ENCODE measurements at places on chromosomes 2 and 18.

- no peak for DNase-seq
Measured at GRCh38 chr2:156322051-156322685, 10.4 kb downstream of the NR4A2 start.

DNA sequence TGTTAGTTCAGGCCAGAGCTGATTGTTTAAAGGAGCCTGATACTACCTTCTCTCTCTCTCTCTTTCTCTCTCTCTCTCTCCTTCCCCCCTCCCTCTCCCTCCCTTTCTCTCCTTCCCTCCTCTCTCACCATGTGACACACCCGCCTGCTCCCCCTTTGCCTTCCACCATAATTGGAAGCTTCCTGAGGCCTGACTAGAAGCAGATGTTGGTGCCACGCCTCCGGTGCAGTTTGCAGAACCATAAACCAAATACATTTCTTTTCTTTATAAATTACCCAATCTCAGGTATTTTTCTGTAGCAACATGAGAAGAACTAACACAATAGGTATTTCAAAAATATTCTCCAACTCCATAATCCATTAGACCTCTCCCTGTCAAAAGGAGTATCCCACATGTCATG is 62.4 kb downstream of the ANKRD62 start:
- no peak for DNase-seq

GRCh38 chr2:55161295-55162210 is 70.5 kb downstream of the CLHC1 start:
- no peak for DNase-seq

DNA sequence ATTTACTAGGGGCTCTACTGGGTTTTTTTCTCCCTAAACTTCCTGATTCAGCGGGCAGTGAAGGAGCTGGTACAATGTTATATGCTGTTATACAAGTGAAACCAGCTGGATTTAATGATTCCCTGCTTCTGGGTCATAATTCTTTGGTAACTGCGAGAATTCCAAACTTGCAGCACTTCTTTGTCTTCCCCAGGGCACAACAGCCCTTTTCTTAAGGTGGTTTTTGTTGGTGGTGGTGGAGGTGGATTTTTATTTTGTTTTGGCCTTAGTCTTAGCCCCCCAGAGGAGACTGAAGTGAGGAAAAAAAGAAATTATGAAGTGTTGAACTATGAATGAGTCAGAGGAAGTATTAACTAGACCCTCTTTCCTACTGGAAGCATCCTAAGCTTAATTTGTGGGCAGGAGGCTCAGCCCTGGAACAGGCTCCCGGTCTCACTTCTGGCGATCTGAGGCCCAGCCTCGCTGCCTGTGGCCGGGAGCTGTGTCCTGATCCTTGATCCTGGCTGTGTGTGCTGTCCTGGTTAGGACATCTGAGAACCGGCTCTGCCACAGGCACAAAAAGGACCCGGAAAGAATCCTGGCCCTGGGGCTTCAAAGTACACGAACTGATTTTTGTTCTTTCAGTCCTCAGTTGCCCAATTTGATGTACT is 141.9 kb downstream of the LYPD6B start:
- peak; percentile 41 for DNase-seq

DNA sequence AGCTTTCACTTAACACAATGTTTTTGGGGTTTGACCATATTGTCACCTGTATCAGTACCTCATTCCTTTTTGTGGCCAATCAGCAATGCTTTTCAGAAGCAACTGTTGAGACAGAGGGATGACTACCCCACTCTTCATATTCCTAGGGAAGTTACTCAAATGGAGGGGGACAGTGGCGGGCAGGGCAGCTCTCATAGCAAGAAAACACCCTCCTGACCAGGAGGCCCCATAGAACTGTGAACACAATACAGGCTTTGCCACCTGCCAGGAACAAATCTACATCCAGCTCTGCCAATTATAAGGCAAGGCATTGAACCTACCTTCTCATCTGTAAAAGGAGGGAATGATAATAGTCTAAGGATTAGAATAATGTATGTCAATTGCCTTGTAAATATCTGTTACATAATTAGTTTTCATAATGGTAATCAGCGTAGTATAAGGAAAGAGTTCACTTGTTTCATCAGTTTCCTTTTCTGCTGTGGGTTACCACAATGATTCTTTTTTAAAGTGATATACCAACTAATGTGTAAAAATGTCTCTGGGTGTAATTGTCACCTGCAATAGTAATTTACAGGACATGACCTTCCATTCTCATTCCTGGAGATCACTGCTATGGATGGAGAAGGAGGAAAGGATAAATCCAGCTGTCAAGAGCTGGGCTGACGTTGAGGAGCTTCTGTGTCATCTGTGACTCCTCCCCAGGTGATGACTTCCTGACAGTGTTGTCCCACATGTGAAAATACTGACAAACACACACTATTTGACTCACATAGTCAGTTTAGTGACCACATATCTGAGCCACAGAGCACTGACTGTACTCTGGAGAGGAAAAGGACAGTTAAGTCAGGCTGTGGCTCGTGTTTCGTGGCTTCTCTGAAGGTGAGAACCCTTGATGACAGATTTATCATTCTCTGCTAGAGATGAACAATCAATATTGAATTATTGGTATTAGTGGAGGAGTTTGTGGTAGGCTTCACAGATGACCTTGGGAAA is 13.5 kb downstream of the ALPK2 start:
- peak; percentile 15 for DNase-seq

DNA sequence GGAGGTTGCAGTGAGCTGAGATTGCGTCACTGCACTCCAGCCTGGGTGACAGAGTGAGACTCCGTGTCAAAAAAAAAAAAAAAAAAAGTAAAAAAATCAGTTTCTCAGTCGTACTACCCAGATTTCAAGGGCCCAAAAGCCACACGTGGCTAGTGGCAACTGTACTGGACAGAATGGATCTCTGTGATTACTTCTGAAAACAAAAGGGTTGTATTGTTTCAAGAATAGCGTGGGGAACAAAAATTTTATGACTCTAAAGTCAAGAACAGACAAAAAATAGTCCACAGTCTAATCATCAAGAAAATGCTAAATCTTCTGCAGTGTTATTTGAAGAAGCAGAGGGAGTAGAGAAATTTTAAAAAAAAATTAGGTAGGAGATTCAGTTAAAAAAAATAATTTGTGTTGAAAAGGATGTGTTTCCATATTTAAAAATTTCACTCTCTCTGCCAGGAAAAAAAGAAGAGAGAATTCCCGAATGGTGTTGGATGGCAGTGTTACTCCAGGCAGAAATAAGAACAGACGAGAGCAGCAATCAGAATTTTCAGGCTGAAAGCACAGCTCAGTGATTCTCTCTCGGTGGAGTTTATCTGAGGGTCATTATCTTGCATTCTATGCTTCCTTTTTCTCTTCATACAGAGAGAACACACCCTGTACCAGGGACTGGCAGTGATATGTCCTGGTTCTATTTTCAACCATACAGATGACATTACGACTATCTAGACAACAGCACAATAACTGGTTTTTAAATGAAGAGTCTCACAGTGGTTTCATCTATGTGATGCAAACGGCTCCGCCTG is 61.8 kb downstream of the CABYR start:
- no peak for DNase-seq

- peak; percentile 6 for DNase-seq
Measured at GRCh38 chr2:185990861-185991525, 252.4 kb downstream of the FSIP2 start.

- peak; percentile 53 for DNase-seq
Measured at GRCh38 chr2:26298638-26299393, 47.1 kb upstream of the SELENOI start.

- DNase-seq: peak; percentile 45
Measured at GRCh38 chr2:176001281-176001915, 669 bp downstream of the LNPK start.

DNA sequence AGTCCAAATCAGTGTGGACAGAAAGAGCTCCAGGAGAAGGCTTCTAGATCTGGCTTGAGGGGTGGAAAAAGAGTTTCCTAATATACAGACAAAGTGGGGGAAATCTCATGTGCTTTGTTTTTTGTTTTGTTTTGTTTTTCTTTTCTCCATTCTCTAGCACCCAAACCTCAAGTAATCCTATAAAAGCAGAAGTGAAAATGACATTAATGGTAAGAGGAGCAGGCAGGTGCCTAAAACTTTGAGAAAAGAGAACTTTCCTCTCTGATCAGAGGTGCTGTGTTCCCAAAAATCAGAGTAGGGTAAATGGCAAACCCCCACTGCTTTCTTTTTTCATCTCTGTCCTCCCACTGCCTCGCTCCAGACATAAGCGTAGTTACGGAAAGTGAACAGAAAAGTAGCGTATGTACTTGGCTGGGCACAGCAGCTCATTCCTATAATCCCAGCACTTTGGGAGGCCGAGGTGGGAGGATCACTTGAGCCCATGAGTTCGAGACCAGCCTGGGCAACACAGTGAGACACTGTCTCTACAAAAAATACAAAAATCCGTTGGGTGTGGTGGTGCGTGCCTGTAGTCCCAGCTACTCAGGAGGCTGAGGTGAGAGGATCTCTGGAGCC is 77.8 kb downstream of the FAM161A start:
- DNase-seq: no peak

- DNase-seq: no peak
Measured at GRCh38 chr18:10374636-10375293, 79.7 kb upstream of the APCDD1 start.

DNA sequence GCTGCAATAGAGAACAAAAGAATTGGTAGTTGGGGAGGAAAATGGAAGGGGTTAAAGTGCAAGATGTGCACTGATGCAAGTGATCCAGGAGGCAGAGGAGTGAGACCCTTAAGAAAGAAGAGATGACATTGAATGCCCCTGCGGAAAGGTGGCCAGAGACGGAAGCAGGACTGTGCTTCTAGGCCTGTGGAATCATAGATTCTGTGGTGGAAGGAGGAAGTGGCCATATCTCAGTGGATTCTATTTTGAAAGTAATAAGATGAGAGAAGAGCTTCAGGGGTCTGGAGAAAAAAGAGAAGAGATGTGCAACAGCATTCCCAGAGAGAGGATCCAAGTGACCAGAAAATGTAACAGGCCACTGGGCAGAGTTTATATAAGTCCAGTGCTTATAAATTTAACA is 18.6 kb upstream of the GYPC start:
- no peak for DNase-seq

GRCh38 chr18:22673182-22673862 is 255.6 kb upstream of the CTAGE1 start:
- DNase-seq: no peak

- DNase-seq: peak; percentile 76
Measured at GRCh38 chr2:235669983-235670962, 176.4 kb downstream of the AGAP1 start.

GRCh38 chr2:160034396-160034795 is 28.0 kb downstream of the PLA2R1 start:
- no peak for DNase-seq

GRCh38 chr2:234289834-234290590 is 206.9 kb downstream of the ARL4C start:
- peak; percentile 91 for DNase-seq

GRCh38 chr2:232551776-232552175 is 1.3 kb downstream of the EIF4E2 start:
- no peak for DNase-seq

DNA sequence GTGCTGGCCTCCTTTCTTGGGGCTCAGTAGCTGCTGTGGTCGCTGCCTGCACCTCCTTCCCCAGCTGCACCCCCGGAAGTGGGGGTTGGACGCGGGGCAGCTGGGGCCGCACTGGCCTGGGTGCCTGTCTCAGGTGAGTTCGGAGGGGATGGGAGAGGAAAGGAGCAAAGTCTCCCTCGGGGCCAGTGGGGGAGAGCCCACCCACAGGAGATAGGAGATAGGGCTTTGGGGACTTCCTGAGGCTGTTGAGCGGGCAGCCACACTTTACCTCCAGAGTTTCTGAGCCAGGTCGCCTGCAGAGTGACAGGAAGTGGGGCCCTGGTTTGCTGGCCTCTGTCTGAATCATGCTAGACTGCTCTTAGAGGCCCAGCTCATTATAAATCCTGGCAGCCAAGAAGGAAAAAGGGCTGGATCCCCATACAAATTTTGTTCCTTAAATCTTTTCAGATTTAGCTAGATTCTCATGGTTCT is 8.1 kb downstream of the MBP start:
- peak; percentile 27 for DNase-seq

GRCh38 chr2:121451398-121451797 is 79.3 kb upstream of the RNU4ATAC start:
- DNase-seq: no peak

DNA sequence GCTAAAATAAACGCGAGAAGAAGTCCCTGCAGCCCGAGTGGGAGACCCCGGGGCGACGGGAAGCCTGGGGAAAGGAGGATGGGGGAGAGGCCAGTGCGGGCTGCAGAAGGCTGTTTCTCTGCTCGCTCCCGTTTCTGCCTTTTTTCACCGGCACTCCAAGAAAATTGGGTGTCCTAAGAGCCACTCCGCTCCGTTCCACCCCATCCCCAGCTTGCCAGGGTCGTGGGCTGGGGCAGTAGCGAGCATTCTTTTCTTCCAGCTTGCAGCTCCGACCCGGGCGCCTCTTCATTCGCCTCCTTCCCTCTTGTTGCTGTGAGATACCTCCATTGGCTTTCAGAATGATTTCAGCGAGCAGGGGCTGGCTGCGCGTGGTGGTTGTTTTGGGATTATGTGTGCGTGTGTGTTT is 1.1 kb downstream of the HOXD3 start:
- peak; percentile 43 for DNase-seq

DNA sequence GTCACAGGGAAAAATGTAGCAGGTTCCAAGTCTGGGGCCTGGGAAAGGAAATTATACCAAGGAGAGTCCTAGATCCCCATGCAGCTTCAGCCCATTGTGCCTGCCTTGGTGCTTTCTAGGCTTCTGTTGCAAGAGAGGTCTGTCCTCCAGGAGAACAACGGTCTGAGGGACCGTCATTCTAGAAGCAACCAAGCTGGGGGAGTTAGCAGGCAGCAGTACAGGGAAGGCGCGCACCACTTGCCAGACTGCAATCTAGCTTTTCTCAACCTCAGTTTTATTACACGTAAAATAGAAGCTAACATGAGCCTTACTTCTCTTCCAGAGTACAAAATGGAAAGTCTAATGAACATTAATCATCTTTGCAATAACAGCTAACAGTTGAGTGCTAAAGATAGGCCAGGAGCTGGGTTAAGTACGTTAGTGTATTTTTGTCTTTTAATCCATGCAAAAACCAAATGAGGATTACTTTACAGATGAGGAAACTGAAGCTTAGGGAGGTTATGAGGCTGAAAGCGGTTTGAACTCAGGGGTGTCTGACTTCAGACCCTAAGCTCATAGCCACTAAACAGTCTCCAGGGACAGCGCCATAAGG is 1.9 kb downstream of the TCF23 start:
- DNase-seq: no peak

- no peak for DNase-seq
Measured at GRCh38 chr2:20190170-20190569, 34.8 kb downstream of the SDC1 start.

- no peak for DNase-seq
Measured at GRCh38 chr2:85071096-85071495, 62.1 kb upstream of the TCF7L1 start.

DNA sequence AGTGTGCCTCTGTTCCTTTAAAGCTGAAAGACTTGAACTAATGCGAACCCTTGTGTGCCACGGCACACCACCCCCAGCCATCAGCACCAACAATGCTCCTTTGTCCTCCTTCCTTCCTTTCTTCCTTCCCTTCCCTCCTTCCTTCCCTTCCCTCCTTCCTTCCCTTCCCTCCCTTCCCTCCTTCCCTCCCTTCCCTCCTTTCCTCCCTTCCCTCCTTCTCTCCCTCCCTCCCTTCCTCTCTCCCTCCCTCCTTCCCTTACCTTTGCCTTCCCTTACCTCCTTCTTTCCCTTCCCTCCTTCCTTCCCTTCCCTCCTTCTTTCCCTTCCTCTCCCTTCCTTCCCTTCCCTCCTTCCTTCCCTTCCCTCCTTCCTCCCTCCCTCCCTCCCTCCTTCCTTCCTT is 208.3 kb upstream of the PXDN start:
- no peak for DNase-seq

Data from Daoy (cell line).